NCI-H226 (cell line): ENCODE measurements at places on chromosomes 1 and 21.

GRCh38 chr1:165610866-165611265 is 20.2 kb upstream of the MGST3 start:
- no peak for DNase-seq

DNA sequence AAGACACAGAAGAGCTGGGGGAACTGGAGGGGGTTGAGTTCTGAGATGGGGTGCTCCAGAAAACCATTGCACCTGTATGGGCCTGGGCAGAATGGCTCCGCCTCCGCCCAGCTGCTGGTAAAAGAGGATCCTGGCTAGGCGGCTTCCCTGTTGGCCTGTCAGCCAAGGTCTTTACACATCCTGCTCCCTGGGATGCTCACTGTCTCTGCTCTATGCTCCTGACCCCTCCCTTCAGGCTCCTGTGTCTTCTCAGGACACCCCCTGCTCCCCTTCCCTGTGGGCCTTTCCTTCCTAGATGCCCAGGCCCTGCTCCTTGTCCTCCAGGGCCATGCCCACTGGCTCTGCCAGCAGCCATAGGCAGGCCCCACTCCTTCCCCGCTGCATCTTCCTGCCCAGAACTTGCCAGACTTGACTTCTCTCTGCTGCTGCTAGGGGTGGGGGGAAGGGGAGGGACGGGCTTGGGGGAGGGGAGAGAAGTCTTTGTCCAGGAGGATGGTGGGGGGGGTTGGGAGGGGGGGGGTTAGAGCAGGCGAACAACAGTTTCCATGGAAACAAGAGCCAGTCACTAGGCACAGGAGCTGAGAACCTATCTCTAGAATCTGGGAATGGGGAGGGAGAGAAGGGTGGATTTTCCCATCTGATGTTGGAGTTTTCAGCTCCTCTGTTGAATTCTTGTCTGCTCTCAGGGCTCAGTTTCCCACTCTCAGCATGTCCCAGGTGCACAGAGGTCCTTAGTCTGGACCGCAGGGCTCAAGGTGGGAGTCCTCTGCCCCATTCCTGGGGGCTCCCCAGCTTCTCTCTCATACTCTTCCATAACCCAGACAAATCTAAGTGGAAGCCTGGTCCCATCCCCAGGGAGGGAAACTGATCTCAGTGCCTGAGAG is 10.6 kb downstream of the CELSR2 start:
- no peak for DNase-seq

DNA sequence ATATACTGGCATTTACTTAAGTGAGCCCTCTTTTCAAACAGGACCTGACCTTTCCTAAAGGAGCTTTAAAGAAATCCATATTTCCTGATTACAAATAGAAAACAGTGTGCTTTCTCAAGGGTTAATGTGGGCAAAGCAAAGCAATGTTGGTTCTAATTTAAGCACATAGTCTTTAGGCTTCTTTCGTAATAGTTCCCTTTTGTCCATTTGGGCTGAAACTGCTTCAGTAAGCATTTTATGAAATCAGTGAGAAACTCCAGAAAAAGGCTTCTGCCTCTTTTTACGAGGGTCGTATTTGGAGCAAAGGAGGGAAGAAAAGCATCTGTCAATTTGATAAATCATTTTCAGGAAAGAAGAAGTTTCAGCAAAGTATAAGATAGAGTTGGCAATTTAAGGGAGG is 331.2 kb downstream of the KIF26B start:
- no peak for DNase-seq

- no peak for DNase-seq
These were observed 76.7 kb downstream of the AK4 start for GRCh38 chr1:65224681-65225091.

GRCh38 chr1:44077421-44077820 is 41.2 kb upstream of the KLF17 start:
- DNase-seq: no peak

DNA sequence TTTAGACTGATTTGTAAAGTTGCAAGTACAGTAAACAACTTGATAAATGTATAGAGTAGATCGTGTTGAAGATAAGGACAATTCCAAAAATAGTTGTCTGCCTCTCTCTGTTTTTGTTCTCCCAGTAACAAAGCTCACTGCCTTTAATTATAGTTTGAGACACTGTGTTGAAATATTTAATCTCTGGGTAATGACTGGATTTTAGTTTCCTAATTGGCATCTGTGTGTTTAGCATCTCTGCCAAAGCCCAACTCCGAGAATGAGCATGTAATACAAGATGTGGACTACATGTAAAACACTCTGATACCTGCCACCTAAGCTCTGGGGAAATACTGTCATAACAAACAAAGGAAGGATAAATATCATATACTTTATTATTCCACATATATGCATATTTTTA is 27.7 kb upstream of the SDE2 start:
- no peak for DNase-seq

DNA sequence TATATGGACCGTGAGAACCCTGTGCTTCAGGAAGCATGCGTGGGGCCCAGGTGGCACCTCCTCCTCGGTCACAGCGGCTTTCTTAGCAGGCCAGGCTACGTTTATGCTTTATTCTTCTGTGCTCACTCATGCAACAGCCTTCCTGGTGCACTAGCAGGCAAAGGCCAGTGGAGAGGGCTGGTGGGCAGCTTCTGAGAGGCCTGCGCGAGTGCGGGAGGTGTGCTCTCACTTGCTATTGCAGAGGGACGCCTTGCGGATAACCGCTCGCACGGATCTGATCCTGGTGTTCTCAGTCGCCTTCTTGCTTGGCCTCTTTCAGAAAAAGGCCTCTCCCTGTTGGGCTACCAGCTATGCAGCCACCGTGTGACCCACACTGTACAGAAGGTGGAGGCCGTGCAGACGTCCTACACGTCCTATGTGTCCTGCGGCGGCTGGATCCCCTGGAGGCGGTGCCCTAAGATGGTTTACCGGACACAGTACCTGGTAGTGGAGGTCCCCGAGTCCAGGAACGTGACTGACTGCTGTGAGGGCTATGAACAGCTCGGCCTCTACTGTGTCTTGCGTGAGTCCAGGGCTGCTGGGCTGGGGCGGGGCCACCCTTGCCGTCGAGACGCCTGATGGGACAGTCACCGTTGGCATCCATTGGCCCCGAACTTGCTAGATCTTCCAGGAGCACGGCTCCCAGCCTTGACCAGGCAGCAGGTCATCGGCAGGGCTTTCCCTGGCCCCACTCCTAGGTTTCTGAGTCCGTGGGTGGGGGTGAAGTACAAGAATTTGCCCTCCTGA is 4.8 kb downstream of the UMODL1 start:
- no peak for DNase-seq

DNA sequence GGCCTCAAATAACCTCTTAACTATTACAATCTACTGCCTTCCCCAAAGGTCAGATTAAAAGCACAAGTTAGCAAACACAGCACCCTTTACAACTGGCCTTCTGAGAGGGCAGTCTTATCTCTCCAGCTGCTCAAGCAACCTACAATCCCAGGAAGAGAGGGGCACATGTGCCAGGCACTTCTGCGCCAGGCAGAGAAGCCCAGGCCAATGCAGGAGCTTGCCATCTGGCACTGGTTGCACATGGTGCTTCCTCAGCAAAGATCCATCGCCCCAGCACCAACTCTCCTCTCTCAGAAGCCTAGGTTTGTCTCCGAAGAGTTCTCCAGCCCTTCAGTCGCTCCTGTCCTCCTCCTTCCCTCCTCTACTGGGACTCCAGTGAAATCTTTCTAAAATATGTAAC is 2.5 kb downstream of the STK40 start:
- no peak for DNase-seq

- peak; percentile 73 for DNase-seq
These were observed at the start of gene CROCC for GRCh38 chr1:16921391-16922185. TSS of gene CROCC (plus strand) at chr1:16921931. CDS start at chr1:16922019, 88 bp downstream.

GRCh38 chr1:236090741-236091147 is 25.9 kb upstream of the NID1 start:
- no peak for DNase-seq

DNA sequence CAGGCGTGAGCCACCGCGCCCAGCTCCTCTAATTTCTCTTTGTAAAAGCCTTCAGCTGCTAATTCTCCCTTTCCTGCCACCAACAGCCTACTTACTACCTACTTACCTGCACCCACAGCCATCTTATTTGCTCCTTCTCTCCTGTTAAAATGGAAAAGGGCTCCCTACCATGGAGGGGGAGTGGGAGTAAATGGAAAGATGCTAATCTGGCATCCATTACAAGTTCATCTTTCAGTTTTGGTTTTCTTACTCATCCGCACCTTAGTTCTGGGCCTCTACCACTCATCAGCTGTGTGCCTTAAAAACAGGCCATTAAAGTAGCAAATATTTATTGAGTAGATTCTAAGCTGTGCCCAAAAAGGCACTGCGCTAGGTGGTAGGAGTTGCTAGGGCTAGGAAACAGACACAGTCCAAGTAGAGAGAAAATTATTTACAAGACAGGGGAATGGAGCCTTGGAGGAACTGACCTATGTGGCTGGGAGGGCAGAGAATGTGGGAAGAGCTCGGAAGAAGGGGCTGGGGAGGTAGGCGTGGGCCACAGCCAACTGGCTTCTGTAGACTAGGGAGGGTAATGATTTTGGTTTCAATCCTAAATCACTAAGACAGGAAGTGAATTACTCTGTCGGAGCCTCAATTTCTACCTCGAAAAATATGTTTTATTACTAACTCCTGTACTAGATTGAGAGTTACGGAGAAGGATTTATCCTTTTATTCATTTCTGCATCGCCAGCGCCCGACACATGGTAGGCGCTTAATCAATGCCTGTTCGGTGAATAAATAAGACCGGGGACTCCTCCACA is 685 bp upstream of the DDI2 start:
- DNase-seq: no peak

GRCh38 chr1:222852326-222852725 is 37.5 kb downstream of the DISP1 start:
- peak; percentile 68 for DNase-seq

GRCh38 chr1:234631721-234632125 is 21.7 kb upstream of the IRF2BP2 start:
- DNase-seq: peak; percentile 72

GRCh38 chr1:36400825-36401601 is 3.3 kb upstream of the LSM10 start:
- no peak for DNase-seq
